Hepatic stellate cell (primary cell): ENCODE measurements at places on chromosomes 5 and 9.
A peak's percentile ranks its signal among the peaks of the same experiment; 100 is the strongest.

DNA sequence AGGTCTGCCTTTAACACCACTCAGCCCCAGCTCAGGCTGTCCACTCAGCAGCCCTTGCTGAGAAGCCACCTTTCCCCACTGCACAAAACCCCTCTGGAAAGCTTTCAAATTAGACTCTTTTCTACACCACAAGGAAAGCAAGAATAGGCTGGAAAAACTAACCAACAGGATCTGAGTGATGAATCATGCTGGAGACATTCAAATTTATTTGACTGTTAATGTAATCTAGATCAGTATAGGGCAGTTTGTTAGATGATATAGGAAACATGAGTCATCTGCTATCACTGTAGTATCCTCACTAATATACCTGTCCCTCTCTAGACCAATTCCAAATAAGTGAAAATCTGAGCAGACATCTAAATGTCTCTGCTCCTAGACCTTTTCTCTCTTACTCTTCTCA is 127.8 kb upstream of the PAM start:
- no peak for DNase-seq

DNA sequence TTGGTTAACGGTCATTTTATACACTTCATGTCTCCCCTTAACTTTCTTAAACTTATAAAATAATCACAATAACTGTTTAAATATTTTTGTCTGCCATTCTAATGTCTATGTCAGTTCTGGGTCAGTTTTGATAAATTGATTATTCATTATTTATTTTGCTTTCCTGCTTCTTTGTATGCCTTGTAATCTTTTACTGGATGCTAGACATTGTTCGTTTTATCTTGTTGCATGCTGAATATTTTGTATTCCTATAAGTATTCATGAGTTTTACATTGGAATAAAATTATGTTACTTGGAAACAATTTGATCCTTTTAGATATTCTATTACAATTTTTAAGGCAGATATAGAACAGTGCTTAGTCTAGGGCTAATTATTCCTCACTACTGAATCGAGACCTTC is 952.0 kb downstream of the NR2F1-AS1 start:
- no peak for DNase-seq

DNA sequence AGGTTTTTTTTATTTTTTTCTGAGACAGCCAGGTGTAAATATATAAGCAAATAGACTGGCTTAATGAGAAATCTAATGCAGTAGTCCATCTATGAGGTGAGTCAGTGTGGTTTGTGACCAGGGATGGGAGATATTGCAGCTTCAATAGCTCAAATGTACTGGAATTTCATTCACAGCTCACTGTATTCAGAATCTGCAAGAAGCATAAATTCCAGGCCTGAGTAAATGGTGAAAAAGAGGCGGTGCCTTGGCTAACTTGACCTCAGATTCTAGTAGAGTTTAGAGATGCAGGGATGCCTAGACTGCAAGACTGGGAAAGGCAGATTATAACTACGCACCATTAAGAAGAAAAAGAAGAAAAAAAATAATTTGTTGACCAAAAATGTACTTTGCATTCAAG is 151.9 kb upstream of the SMC2 start:
- DNase-seq, result no peak

DNA sequence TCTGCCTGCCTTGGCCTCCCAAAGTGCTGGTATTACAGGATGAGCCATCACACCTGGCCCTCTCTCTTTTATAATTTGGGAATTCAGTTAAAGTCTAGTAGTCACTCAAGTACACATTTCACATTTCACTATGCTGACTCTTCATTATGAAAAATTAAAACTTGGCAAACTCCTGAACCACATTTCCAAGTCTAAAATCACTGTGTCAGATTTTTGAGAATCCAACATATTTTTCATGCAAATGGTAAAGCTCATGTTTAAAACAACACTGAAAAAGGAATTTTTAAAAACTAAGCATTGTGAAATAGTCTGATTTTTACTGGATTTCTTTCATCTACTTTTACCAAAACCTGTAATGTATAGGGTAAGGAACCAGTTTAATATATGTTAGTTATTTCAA is 92.3 kb downstream of the SVEP1 start:
- DNase-seq, result no peak

DNA sequence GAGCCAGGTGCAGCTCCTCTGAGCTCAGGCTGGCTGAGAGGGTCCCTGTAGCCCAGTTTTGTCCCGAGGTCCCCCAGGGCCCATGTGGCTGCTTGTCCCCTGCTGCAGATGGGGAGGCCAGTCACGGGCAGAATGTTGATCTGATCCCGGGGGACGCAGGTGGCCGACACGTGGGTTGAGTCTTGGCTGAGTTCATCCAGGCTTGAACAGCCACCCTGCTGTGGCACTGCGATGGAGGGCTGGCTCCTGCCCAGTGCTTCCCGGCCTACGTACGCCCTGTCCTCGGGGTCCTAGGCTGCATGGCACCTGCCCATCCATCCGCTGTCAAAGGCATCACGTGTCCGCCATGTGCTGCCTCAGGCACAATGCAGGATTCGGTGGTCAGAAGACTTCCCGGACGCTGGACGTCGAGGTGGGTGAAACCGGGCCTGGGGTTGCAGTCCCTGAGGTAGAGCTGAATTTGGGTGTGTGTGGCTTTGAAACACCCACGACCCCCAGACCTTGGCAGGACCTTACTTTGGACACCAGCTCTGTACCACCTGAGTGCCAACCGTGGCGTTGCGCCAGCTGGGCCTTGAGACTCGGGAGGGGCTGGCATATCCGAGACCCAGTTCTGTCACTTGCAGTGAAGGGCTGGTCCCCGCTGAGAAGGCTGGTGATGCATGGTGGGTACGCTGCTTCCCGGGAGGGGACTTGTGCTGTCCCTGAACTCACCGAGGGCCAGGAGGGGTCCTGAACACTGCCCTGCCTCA is 22.3 kb downstream of the RXRA start:
- DNase-seq, result no peak

GRCh38 chr5:1510631-1511030 is 13.1 kb downstream of the LPCAT1 start:
- DNase-seq, result no peak

- DNase-seq, result no peak
Measured at GRCh38 chr9:83920469-83920926, 734 bp downstream of the KIF27 start.

- peak; percentile 60 for DNase-seq
Measured at GRCh38 chr9:112112519-112112918, 62.6 kb downstream of the SUSD1 start.

DNA sequence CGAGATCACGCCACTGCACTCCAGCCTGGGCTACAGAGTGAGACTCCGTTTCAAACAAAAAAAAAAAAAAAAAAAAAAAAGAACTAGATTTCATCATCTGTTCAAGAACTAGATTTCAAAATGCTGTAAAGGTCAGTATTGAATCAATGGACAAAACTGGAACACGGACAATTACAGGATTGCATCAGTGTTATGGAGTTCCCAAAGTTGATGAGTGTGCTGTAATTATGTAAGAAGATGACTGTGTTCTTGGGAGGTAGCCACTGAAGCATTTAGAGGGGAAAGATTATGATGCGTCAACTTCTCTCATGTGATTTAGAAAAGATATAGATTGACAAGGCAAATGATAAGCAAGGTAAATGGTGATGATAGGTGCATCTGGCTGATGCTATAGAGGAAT is 6.5 kb downstream of the FAM240B start:
- DNase-seq, result no peak

GRCh38 chr5:73214996-73215395 is 42.0 kb downstream of the TMEM174 start:
- DNase-seq, result no peak

DNA sequence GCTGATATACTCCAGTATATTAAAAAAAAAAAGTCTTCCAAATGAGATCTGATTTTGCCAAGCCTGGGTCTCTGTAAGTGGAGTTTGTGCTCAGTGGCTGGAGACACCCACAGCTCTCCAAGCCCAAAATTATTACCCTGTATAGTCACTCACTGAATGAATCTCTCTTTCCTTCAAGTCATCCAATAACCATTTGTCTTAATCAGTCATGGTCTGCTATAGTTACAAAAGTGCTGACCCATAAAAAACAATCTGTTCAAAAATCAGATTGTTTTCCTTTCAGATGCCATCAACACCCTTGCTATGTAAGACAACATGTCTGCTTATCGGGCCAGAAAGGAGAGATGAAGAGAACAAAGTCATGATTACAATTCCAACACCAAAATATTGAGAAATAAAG is 159.4 kb upstream of the FST start:
- no peak for DNase-seq

- DNase-seq, result no peak
Measured at GRCh38 chr5:72711351-72711750, 105.1 kb upstream of the TNPO1 start.

- DNase-seq, result no peak
Measured at GRCh38 chr5:60020457-60020856, 126.9 kb upstream of the PDE4D start.
